ENCODE measurements at places on chromosomes 16 and 17.
A peak's percentile ranks its signal among the peaks of the same experiment; 100 is the strongest.

DNA sequence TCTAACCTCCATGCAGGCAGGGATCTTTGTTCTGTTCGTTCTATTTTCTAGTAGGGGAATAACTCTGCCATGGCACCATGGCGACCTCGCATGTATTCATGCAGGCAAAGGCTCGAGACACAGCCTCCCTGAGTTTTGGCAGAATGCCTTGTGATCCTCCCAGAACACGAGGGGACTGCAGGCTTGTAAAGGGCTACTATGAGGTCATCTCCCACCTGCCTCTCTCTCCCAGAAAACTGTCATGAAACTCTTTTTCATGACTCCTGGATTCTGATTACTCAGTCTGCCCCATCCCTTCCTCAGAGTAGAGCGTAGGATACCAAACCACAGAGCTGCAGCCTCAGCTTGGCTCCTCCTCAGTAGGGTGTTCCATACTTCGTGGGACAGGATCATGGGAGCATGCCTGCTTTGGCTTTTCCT lies 64.3 kb downstream of the IGF2BP1 start:
- DNase-seq: no peak

DNA sequence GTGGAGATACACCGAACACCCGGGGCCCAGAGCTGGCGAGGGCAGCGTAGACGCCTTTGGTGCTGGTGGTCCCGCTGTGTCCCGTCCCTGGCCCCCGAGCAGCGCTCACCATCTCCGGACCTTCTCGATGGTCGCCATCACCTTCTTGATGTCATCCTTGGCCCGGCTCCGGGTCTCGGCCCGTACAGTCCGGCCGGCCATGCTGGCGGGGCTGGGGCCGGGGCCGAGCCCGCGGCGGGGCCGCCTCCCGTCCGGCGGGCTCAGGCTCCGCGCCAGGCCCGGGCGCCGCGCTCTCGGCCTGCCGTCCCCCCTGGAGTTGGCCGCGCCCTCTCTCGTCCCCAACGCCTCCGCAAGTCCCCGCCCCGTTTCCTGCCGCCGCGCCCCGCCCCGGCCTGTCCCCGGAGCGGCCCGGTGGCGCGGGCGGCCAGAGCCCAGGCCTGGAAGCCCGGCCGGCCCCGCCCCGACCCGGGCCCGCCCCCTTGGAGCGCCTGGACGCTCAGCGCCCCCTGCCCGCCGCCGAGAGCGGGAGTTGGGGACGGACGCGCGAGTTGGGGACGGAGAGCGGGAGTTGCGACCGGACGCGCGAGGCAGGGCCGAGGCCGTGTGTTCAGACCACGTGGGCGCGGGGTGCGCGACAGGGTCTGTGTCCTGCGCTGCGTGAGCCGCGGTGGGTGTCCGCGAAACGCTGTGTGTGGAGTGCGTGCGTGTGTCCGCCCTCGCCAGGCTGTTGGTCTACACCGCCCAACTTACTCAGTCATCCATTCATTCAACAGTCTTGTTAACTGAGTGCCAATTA lies at the start of gene BCL7C:
Gene BCL7C (minus strand): TSS at position 334 of the 796 bp plus-strand sequence. CDS start 133 bp downstream, at position 201.
- peak; percentile 48 for DNase-seq

GRCh38 chr16:87712184-87712762 lies 53.5 kb downstream of the KLHDC4 start:
- DNase-seq: no peak

- no peak for DNase-seq
Measured at GRCh38 chr16:75279305-75279704, 27.9 kb upstream of the BCAR1 start.

DNA sequence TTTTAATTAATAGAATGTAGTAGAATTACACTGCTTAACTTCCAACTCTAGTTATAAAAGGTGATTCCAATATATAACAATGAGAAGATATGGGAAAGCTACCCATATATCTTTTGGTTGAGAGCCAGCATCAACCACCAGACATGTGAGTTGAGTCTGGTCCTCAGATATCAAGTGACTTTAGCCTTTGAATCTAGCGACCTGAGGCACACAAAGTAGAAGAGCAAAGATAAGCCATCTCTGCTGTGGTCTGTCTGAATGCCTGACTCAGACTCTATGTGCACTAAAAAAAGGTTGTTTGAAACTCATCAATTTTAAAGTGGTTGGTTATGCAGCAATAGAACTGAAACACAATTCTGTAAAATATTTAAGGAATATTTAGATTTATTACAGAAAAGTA lies 492.5 kb upstream of the SOX9 start:
- DNase-seq: no peak

GRCh38 chr17:27072885-27073284 lies 221.0 kb upstream of the WSB1 start:
- DNase-seq: no peak

GRCh38 chr17:27944546-27945332 lies 51.6 kb upstream of the LYRM9 start:
- no peak for DNase-seq

DNA sequence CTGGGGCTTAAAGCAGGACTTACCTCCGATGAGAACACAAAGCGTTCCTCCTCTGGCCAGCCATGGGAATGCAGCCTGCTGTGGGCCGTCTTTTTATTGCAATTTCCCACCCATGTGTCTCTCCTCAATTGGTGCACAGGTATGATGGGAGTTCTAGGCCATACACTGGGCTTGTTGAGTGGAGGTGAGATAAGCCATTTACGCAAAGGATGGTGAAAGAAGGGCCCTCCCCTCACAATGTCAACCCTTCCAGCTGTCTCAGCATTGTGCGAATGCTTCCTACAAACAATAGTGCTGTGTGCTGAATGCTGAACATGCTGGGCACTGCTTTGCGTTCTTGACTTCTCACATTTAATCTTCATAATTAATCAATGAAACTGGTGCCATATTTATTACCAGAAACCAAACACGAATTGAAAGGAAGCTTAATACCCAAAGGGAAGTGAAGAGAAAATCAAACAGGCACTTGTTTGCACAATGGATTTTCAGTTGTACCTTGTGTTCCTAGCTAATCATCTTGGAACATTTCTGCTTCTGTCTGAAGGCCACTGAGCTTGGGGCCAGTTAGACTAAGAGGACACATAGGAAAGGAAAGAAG lies at the start of gene GP2:
Gene GP2 (minus strand): TSS at position 70 of the 598 bp plus-strand sequence. CDS start 1,082 bp downstream, outside the sequence.
- no peak for DNase-seq

- DNase-seq: no peak
Measured at GRCh38 chr17:76136276-76137000, 4.6 kb downstream of the FOXJ1 start.

GRCh38 chr17:46773221-46773605 lies 45.3 kb downstream of the WNT3 start:
- no peak for DNase-seq

DNA sequence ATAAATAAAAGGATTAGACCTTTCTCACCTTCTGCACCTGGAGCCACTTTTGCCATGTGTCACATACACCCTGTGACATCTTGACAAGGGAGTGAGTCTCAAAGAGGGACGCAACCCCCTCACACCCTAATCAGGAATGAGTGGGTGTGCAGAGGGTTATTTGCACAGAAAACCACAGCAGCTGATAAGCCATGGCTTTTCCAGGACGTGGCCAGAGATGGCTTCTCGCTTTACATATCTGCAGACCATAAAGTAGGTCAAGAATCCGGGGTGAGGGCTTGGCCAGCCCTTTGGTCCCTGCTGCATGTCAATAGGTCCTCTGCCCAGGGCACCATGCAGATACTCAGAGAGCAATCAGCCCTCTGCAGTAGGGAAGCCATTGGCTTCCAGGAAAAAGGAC lies 2.4 kb upstream of the CD300LF start:
- DNase-seq: no peak

- no peak for DNase-seq
Measured at GRCh38 chr17:2122641-2123302, 67.9 kb downstream of the HIC1 start.

GRCh38 chr16:55900616-55901393 lies 25.6 kb upstream of the CES5A start:
- DNase-seq: no peak

GRCh38 chr16:23306199-23307100 lies 4.3 kb downstream of the SCNN1B start:
- no peak for DNase-seq

- no peak for DNase-seq
Measured at GRCh38 chr16:85696781-85697180, 8.0 kb upstream of the GINS2 start.

DNA sequence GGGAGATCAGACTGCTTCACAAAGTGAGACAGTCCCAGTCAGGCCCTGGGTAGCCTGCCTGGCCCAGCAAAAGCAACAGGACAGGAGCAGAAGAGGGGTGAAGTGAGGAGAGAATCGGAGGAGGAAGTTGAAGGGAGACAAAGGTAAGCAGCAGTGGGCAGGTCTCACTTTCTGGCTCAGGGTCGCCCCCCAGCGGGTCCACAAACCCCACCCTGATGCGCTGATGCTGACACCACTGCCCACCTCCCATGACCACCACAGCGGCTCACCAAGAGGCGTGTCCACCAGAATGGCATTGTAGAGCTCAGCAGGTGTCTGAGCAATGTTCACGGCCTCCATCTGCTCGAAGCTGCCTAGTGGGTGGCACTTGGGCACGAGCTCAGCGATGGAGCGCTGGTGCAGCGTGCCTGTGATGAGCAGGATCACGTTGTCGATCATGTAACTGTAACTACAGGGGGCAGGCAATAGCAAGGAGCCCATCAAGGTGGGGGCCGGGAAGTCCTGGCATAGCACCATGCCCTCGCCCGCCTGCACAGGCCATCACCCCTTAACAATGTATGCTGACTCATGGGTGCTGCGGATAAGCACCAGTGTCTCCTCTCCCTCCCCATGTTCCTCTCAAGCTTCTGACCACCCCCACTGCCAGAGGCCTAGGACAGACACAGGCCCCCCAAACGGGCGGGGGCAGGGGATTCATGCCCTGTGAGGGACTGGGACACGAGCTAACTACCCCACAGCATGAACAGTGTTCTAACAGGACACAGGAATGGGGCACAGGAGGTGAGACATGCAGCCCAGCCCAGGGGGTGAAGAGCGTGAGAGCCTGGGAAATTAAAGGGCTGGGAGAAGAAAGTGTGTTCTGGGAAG lies 13.6 kb downstream of the HSD11B2 start:
- no peak for DNase-seq

DNA sequence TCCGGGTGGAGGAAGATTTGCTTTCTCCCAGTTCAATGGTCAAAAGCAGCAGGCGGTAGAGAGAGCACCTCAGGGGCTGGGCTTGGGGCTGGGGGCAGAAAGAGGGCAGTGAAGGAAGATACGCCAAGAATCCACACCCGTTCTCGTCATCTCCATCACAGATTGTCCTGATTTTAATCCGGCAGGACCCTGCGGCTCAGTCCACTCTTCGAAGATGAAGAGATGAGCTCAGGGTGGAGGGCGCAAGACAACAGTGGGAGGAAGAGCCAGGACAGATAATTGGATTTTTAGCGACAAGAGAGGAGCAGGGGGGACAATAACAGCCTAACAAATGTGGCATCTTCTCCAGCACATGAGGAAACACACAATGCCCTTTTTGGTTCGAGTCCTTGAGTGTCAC lies 165.9 kb downstream of the SDK2 start:
- DNase-seq: no peak

GRCh38 chr17:28937044-28937729 lies 14.1 kb downstream of the PHF12 start:
- no peak for DNase-seq

GRCh38 chr17:13989138-13989537 lies 80.2 kb upstream of the COX10 start:
- DNase-seq: no peak

DNA sequence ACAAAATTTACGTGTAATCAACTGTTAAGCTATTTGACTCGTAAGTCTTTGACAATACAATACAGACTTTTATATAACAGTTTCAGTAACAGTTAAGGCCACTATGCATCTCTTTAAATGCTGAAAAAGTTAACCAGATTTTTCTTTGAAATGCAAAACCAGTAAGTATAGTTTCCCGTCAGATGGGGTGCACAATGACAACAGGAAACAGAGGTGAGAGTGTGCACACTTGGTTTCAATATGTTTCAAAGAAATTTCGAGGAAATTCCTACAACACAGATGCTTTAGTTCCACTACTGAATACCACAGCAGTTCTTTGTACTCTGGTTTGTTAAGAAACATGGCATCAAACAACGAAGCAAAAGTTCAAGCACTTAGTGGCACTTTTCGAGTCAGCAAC lies 48.4 kb downstream of the RNF157 start:
- DNase-seq: no peak

- no peak for DNase-seq
Measured at GRCh38 chr16:67726106-67727034, 7.3 kb upstream of the GFOD2 start.

- no peak for DNase-seq
Measured at GRCh38 chr16:73064994-73065545, 17.1 kb upstream of the ZFHX3 start.

- DNase-seq: no peak
Measured at GRCh38 chr17:31390748-31391495, 553 bp upstream of the RAB11FIP4 start.

All from central memory CD8-positive, alpha-beta T cell (primary cell).